ENCODE measurements at places on chromosomes 11 and 22.
A peak's percentile ranks its signal among the peaks of the same experiment; 100 is the strongest.

- H3K27ac ChIP-seq = no peak overlapping the region
- peaks cover 42% of the 10 kb centered on the region for H3K36me3 ChIP-seq
- H3K4me1 ChIP-seq = no peaks in the 10 kb centered on the region
- no peaks in the 10 kb centered on the region for H3K27me3 ChIP-seq
Measured at GRCh38 chr11:73716153-73717056, 44.5 kb downstream of the RAB6A start.

DNA sequence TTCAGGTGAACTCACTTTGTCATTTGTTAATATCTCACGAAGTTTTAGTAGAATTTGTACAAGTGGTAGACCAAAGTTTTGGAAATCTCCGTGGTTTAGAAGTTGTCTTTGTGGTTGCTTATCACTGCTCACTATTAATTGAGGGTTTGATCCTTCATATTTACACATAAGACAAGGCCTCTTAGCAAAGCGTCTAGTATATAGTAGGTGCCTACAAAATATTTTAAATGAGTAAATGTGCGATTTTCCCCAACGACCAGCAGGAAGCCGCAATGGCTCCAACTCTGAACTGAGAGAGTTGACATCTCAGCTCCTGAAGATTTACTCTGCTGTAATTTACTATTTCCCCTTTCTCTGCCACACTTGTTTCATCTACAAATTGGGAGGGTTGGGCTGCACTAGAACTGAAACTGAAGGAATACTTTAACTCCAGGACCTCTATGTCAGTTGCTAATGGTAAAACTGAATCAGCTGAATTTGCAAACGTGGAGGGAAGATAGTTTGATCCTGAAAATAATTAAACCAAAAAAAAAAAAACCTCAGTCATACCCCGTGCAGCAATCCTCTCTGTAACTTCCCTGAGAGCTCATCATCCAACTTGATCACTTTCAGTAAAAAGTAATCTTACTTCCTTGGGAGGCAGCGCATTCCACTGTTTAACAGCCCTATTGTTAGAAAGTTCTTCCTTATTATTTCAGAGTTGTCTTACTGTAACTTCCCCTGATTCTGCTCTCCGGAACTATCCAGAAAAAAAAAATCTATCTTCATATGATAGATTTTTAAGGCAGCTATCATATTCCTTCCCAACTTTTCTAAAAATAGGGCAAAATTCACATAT, 1.3 kb upstream of the SBF2 start:
- H3K4me1 ChIP-seq = peaks cover 38% of the 10 kb centered on the region
- H3K27me3 ChIP-seq = no peaks in the 10 kb centered on the region
- H3K27ac ChIP-seq = no peak overlapping the region

DNA sequence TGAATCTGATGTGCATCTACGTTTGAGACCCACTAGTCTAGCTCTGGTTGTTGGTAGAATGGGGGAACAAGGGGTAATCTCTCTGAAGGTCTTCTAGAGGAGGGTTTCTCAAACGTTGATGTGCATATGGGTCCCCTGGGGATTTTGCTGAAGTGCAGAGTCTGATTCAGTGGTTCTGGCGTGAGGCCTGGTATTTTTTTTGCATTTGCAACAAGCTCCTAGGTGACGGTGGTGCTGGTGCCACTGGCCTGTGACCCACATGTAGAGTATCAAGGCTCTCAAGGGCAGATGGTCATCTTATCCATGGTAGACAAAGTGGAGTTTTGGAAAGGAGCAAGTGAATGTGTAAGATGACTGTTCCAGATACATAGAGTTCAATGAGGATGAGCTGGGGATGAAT, 97.1 kb downstream of the CEP164 start:
- no peaks in the 10 kb centered on the region for H3K36me3 ChIP-seq
- H3K27ac ChIP-seq = no peak overlapping the region
- H3K4me3 ChIP-seq = no peak overlapping the region
- no peak for DNase-seq

DNA sequence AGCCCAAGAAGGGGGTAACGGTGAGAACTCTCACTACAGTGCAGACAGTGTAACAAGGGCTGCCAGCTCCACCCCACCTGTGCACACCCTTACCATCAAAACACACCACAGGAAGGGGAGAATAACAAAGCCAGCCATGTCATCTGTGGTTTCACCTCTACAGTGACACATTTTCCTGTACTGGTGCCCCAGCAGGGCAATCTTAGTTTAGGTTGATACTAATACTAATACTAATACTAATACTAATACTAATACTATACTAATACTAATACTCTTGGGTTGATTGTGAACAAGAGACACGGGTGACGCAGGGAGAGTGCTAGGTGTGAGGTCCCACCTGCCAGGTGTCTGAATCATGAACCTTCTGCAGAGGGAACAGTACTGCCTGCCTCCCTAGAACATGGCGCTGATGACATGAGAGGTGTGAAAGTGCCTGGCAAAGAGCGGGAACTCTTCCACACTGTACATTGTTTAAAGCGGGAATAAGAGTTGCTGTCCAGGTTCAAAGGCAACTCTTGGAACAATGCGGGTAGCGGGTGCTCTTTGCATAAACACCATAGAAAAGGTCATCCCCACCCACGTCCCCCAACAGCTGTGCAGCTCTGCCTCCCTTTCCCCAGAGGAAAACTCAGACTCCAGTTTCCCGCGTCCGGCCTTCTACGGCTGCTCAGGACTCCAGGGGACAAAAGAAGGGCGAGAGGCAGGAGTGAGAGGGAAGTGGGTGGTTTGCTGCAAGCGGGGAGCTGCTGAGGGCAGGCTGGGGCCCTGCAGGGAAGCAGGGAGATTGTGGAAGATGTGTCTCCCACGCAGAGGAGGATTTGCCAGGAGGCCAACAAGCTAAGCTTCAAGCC, 25.0 kb upstream of the TMPRSS4 start:
- peak; percentile 65 for DNase-seq
- no peak overlapping the region for H3K4me3 ChIP-seq

- no peak for DNase-seq
- H3K4me3 ChIP-seq = no peak overlapping the region
- no peaks in the 10 kb centered on the region for H3K27me3 ChIP-seq
- H3K36me3 ChIP-seq = peaks cover 32% of the 10 kb centered on the region
Measured at GRCh38 chr22:29983296-29983917, 96.9 kb upstream of the HORMAD2 start.
